Activated naive CD8-positive, alpha-beta T cell treated with anti-CD3 and anti-CD28 coated beads for 36 hours (primary cell): ENCODE measurements at places on chromosomes 5 and 9.
A peak's percentile ranks its signal among the peaks of the same experiment; 100 is the strongest.

DNA sequence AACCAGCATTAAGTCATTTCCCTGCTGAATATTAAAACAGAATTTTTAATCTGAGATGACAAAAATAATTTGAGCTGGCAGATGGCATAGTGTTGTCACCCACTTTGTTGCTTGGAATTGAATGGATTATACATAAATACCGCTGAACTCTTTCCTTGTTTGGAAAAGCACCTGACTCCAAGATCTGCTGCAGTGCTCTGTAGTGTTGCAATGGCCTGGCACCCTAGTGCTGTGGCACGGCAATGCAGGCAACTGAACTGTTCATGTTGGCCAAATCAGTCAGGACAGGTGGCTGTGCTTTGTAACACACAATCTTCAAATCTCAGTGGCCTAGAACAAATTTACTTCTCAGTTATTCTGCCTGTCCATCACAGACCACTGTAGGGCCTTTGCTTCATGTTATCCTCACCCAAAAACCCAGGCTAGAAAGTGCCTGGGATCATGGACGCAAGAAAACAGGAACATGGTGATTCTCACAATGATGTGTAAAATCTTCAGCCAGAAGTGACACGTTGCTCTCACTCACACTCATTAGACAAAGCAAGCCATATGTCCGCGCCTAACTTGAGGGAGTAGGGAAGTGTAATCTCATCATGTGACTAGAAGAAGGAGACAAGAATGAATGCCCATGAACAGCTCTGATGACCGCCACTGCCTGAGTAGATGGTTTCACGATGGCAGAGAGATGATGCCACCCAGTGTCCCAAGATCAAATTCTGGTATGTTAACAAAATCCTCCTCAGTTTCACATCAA, 191.9 kb upstream of the PUM3 start:
- H3K4me1 ChIP-seq: no peaks in the 10 kb centered on the region
- H3K27ac ChIP-seq: no peak overlapping the region
- H3K4me3 ChIP-seq: no peak overlapping the region
- no peaks in the 10 kb centered on the region for H3K36me3 ChIP-seq

GRCh38 chr5:419970-420369, 23.0 kb upstream of the EXOC3 start:
- peaks cover 20% of the 10 kb centered on the region for H3K36me3 ChIP-seq
- peaks cover 12% of the 10 kb centered on the region for H3K4me1 ChIP-seq
- H3K27me3 ChIP-seq: no peaks in the 10 kb centered on the region
- peak overlapping the region; percentile 51 for H3K27ac ChIP-seq
- H3K4me3 ChIP-seq: no peak overlapping the region

- H3K27me3 ChIP-seq: no peaks in the 10 kb centered on the region
- H3K4me3 ChIP-seq: no peak overlapping the region
- H3K4me1 ChIP-seq: peaks cover 8% of the 10 kb centered on the region
- DNase-seq: no peak
Measured at GRCh38 chr9:122929796-122930354, 1.4 kb downstream of the ZBTB26 start.

- H3K4me3 ChIP-seq: no peak within 1 kb of the TSS
- H3K27ac ChIP-seq: no peak within 1 kb of the TSS
- no peaks in the 10 kb centered on the region for H3K36me3 ChIP-seq
- no peaks in the 10 kb centered on the region for H3K4me1 ChIP-seq
Measured at GRCh38 chr5:150507474-150508276, at the start of gene NDST1. TSS of gene NDST1 (plus strand) at chr5:150508131. CDS start at chr5:150521255, 13,124 bp downstream.
